ENCODE measurements at places on chromosomes 3 and 15.

GRCh38 chr3:152021951-152022461 is 148.6 kb downstream of the SUCNR1 start:
- no peak overlapping the region for H3K27ac ChIP-seq
- no peaks in the 10 kb centered on the region for H3K4me1 ChIP-seq
- no peak overlapping the region for H3K4me3 ChIP-seq
- H3K27me3 ChIP-seq: no peaks in the 10 kb centered on the region
- no peaks in the 10 kb centered on the region for H3K36me3 ChIP-seq

DNA sequence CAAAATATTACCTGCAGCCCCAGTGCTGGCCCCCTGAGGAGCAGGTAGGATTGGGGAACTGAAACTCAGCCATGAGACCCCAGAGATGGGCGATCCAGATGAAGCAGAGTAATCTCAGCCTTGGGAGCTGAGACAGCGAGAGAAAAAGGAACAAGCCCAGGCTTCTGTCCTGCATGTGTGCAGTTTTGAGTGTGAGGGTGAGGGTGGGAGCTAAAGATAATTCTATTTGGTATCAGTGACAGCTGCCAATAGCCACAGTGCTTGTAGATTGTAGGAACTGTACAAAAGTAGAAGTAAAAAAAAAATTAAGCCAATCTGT is 5.9 kb downstream of the ATP8B4 start:
- peak overlapping the region; percentile 8 for H3K4me3 ChIP-seq
- DNase-seq: no peak
- peaks cover 12% of the 10 kb centered on the region for H3K4me1 ChIP-seq
- no peaks in the 10 kb centered on the region for H3K36me3 ChIP-seq

DNA sequence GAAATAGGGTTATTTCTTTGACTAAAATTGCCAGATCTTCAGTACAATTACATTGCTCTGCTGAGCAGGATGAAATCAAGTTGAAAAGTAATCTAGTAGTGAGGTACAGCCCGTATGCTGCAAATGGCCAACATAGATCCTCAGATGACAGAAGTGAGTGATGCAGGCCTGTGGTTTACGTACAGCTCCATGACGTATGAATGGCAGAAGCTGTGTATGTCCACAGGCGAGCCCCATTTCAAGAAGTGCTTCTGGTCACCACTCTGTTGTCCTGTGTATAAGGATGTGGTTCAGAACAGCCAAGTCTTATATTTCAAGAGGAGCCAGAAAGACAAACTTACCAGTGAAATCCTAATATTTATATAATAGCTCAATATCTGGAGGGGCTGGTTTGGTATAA is 9.2 kb downstream of the CD86 start:
- no peak overlapping the region for H3K27ac ChIP-seq
- H3K4me1 ChIP-seq: no peaks in the 10 kb centered on the region
- no peak overlapping the region for H3K4me3 ChIP-seq
- H3K27me3 ChIP-seq: no peaks in the 10 kb centered on the region
- DNase-seq: no peak
- H3K36me3 ChIP-seq: no peaks in the 10 kb centered on the region

- no peak overlapping the region for H3K4me3 ChIP-seq
- DNase-seq: no peak
- H3K27me3 ChIP-seq: no peaks in the 10 kb centered on the region
- H3K27ac ChIP-seq: no peak overlapping the region
- peaks cover 22% of the 10 kb centered on the region for H3K36me3 ChIP-seq
Observed at GRCh38 chr3:42214565-42215283, 51.3 kb downstream of the CCK start.

DNA sequence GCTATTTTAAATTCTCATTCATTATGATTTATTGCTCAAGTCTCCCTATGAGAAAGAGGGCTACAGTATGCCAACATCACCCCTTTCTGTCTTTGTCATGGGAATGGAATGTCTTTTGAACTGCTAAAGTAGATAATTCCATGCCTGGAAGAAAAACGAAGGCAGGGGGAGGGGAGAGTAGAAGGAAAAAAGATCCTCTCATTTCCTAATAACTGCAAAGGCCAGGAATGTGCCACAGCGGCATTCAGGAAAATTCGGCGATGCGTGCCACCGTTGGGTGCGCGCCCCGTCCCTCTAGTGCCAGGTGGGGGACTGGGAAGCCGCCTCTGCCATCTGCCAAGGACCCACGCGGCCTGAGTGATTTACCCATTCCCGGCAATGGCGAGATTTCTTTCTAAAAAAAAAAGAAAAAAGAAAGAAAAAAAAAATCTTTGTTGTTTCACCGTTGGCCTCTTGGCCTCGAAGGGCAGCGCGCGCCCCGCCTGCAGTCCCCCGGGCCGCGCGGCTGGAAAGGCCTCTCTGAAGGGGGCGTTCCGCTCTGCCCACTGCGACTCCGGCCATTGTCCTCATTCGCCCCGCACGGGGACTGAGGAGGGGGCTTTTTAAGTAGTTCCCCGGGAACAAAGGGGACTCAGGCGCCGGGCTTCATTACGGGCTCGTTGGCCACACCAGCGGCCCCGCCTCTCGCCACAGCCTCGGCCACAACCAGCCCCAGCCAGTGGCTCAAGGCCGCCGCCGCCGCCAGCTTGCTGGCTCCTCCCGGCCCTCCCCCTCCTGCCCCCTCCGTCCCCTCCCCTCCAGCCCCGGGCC is 54.5 kb downstream of the CPN2 start:
- peak overlapping the region; percentile 27 for H3K4me3 ChIP-seq
- H3K27ac ChIP-seq: peak overlapping the region; percentile 5
- H3K27me3 ChIP-seq: no peaks in the 10 kb centered on the region
- H3K36me3 ChIP-seq: no peaks in the 10 kb centered on the region

DNA sequence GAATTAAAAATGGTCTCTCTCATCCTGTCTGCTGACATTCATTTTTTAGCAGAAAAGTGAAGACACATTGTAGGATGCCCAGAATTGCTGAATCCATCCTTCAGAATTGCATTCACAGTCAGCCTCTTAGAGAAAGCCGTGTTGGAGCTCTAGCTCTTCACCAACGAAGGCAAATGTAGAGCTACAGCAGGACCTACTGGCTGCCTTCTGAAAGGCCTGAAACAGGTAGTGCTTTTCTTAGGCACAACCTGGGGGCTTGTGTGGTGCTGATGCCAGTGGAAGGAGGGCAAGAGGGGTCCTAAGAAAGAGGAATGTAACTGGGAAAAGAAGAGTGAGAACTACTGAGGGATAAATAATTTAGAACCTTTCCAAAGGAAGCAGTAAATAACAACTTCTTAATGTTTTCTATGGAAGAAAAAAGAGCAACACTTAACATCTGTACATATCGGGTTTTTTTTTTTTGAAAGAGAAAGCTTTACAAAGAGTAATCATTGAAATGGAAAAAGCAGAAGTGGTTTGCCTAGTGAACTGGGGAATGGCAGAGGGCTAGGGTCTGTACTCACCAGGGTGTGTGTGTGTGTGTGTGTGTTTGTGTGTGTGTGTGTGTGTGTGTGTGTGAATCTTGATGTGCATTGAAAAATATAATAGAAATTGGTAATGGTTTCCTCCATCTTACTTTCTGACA is 297.8 kb downstream of the SATB1 start:
- H3K36me3 ChIP-seq: no peaks in the 10 kb centered on the region
- H3K27ac ChIP-seq: no peak overlapping the region
- no peak overlapping the region for H3K4me3 ChIP-seq
- no peaks in the 10 kb centered on the region for H3K4me1 ChIP-seq
- DNase-seq: no peak

GRCh38 chr3:113166719-113167492 is 44.5 kb upstream of the BOC start:
- H3K27ac ChIP-seq: peak overlapping the region; percentile 32
- no peak overlapping the region for H3K4me3 ChIP-seq
- no peaks in the 10 kb centered on the region for H3K4me1 ChIP-seq
- DNase-seq: peak; percentile 69
- no peaks in the 10 kb centered on the region for H3K36me3 ChIP-seq

DNA sequence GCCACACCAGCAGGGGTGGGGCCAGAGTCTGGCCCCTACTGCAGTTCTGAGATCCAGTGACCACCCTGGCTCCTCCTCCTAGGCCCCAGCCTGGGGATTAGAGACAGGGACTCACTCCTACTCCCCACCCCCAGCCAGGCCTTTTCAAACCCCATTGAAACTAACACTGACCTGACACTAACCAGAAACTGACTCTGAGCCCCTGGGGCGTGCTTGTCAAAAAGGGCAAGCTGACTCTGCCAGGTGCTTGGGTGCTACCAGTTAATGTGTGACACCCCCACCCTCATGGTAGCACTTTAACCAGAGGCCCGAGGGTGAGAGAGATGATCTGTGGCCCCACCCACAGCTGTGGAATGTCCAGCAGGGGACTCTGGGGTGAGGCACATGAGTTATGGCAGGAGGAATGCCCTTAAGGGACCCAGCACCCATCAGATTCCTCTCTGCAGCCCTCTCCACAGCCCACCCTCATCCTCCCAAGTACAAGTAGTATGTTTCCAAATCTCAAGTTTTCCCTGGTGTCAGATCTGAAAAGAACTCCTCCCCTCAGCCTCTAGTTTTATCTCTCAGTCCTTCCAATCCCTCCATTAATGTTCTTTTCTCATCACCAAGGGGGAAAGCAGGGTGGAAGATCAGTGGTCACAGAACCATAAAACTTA is 1.4 kb downstream of the PTH1R start:
- H3K36me3 ChIP-seq: no peaks in the 10 kb centered on the region
- no peaks in the 10 kb centered on the region for H3K4me1 ChIP-seq
- peak overlapping the region; percentile 21 for H3K27ac ChIP-seq

DNA sequence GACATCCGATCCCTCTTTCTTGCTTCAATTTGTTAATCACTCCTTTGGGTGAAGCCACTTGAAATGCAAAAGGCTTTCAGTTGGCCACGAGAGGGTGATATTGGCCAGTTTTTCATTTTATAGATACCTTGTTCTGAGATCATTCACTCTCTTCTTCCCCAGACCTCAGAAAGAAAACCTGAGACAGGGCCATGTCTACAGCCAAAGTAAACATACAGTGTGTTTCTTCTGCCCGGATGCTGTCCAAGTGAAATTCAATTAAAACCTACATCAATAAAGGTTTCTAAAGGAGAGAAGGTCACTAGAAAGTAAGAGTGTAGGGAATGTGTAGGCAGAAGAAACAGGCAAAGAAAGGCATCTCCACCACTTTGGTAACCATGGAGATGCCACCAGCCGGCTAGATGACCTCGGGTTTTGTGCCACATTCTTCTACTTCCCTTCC is 39.5 kb upstream of the FMN1 start:
- H3K27me3 ChIP-seq: no peaks in the 10 kb centered on the region
- H3K4me1 ChIP-seq: no peaks in the 10 kb centered on the region
- H3K36me3 ChIP-seq: no peaks in the 10 kb centered on the region
- DNase-seq: no peak

GRCh38 chr15:41994171-41994650 is 21.9 kb upstream of the EHD4 start:
- no peaks in the 10 kb centered on the region for H3K4me1 ChIP-seq
- H3K27ac ChIP-seq: no peak overlapping the region
- no peaks in the 10 kb centered on the region for H3K36me3 ChIP-seq
- no peak for DNase-seq
- no peak overlapping the region for H3K4me3 ChIP-seq

DNA sequence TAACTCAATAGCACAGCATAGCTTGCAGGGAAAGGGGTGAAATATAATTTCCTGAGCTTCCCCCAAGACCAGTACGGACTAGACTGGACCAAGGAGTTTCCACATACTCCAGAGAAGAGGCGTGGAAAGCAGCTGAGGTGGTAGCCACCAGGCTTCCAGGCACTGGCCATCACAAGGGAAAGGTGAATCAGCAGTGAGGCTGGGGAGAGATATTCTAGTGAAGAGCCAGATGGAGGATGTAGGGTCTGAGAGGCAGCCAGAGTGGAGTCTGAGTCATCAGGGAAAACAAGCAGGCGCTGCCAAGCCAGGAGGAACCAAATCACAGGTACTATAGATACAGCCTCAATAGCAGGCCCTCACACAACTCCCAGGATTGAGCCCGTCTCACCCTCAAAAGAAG is 9.6 kb upstream of the RASA2 start:
- H3K27me3 ChIP-seq: no peaks in the 10 kb centered on the region
- H3K4me1 ChIP-seq: no peaks in the 10 kb centered on the region
- DNase-seq: no peak
- H3K27ac ChIP-seq: no peak overlapping the region
- H3K4me3 ChIP-seq: no peak overlapping the region

DNA sequence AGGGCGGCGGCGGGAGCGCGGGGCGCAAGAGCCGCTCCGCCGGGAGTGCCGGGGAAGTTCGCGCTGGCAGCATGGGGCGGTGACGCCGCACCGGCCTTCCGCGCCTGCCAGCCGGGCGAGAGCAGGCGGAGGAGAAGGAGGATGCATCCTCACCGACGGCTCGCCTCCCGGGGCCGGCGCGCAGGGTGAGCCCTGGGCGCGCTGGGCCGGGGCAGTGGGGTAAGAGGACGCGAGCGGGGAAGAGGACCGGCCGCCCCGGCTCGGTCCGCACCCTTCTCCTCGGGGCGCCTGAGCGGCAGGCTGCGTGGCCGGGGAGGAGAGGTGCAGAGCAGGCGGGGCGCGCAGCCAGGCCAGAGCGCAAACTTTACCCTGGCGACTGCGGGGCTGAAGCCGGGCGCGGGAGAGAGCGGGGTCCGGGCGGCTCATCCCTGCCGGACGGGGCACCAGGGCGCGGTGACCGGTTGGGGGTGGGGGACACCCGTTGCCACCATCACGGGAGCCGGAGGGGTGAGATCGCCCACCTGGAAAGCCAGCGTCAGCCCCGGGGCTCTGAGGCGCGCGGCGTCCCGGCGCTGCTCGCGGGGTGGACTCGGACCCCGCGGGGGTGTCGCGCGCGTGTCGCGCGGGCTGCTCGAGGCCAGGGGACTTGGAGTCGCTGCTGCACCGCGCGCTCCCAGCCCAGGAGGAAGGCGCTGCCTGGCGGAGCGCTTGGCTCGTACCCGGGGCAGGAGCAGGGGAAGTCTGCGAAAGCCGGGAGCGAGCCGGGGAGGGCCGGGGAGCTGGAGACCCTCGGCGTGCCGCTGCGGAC is 542 bp downstream of the GABRA5 start:
- H3K27me3 ChIP-seq: no peaks in the 10 kb centered on the region
- H3K4me1 ChIP-seq: peaks cover 15% of the 10 kb centered on the region
- H3K36me3 ChIP-seq: no peaks in the 10 kb centered on the region

GRCh38 chr15:94305133-94305532 is 73.8 kb downstream of the MCTP2 start:
- DNase-seq: no peak
- no peak overlapping the region for H3K4me3 ChIP-seq
- no peak overlapping the region for H3K27ac ChIP-seq
- no peaks in the 10 kb centered on the region for H3K36me3 ChIP-seq

GRCh38 chr3:162568706-162569105 is 1072.1 kb downstream of the OTOL1 start:
- H3K27ac ChIP-seq: no peak overlapping the region
- H3K36me3 ChIP-seq: no peaks in the 10 kb centered on the region
- H3K4me3 ChIP-seq: no peak overlapping the region
- H3K4me1 ChIP-seq: no peaks in the 10 kb centered on the region
